ENCODE measurements at places on chromosomes 13 and 19.

DNA sequence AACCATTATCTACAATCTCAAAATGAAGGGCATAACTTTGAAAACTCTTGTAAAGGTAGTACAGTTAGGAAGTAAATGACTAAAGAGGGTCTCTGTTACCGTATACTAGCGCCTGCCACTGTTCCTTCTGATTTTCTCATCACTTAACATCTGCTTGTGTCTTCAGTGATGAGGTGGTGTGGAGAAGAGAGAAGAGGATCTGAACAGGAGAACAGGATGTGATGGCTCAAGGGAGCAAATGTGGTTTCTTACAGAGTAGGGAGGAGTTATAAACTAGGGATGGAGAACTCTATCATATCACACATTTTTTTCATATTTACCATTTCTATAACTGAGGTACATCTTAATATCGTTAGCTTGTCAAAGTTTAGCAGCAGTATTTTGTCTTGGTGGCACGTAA, 1.1 kb downstream of the KCTD4 start:
- DNase-seq = no peak

DNA sequence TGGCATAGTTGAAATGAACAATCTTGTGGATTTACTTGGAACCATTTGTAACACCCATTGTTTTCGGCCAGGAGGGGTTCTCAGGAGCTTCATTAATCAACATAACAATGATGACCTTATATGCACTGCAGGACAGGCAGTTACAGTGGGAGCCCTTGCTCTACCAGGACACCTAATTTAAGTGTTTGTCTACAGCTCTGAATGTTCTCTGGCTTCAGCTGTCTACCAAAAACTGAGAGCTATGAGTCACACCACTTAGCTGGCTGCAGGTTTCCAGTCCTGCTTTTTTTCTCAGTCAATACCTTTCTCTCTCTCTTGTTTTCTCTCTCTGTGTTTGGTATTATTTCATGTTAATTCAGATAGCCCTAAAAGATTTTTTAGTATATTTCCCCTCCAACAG, 105.4 kb upstream of the MBNL2 start:
- no peak for DNase-seq

DNA sequence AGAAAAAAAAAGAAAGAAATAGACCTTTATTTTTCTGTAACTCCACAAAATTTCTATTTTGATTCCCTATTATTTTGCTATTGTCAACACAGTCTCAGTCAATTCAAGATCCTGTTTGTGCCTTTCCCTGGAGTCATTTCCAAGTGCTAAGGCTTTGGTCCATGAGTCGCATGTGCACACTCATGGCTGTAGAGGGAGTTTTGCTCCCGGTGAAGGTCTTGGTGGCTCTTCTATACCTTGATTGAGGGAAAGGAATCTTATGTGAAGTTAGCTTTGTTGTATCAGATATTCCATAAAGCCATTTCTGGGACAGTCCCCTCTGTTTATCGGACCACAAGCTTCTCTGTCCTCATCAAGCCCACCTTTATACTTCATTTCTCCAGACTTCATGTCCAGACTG, 58.7 kb upstream of the ALOX5AP start:
- no peak for DNase-seq

- DNase-seq = peak; percentile 66
These were observed 38.9 kb downstream of the STOML3 start for GRCh38 chr13:38951525-38952313.

- peak; percentile 88 for DNase-seq
These were observed 10.4 kb downstream of the ATP4B start for GRCh38 chr13:113647351-113648215.

- no peak for DNase-seq
These were observed 117.5 kb downstream of the CCNA1 start for GRCh38 chr13:36549755-36550154.

DNA sequence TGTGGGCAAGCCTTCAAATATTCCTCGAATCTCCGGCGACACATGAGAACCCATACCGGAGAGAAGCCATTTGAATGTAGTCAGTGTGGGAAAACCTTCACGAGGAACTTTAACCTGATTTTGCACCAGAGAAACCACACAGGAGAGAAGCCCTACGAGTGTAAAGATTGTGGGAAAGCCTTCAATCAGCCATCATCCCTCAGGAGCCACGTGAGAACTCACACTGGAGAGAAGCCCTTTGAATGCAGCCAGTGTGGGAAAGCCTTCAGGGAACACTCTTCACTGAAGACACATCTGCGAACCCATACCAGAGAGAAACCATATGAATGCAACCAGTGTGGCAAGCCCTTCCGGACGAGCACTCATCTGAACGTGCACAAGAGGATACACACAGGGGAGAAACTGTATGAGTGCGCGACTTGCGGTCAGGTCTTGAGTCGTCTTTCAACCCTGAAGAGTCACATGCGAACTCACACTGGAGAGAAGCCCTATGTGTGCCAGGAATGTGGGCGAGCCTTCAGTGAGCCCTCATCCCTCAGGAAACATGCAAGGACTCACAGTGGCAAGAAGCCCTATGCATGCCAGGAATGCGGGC, 28.8 kb downstream of the ZNF333 start:
- no peak for DNase-seq

DNA sequence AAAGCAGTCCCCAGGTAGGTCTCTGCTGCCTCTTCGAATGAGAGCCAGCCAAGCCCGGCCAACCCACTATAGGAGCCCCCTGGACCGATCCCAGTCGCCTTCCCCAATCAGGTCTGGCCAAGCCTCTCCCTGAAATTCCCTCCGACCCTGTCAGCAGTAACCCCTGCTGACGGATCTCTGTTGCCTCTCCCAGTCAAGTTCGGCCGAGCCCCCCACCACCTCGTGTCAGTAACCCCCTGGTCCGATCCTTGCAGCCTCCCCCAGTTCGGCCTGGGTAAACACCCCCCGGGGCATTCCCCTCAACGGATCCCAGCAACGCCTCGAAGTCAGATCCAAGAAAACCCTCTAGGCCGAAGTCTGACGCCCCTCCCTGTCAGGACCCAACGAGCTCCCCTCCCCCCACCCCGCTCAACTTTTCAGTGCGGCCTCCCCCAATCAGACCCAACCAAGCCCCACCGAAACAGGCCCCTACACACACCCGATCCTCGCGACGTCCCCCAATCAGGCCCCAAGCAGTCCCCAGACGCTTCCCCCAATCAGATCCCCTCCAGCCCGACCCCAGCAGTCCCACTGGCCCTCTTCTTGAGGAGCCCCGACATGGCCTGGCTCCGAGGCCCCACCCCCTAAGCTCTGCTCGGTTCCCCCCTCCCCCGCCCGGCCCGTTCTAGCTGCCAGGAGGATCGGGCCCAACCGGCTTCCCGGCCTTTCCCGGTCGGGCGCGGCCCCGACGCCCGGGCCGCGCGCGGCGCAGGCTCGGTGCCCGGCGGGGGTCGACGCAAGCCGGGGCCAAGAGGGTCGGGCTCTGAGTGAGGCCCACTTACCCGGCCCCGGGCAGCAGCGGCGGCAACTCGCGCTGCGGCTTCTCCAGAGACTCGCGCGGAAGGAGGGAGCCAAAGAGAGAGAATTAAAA, 1.8 kb downstream of the TNPO2 start:
- peak; percentile 83 for DNase-seq

GRCh38 chr13:97976610-97977521, 23.4 kb downstream of the IPO5 start:
- DNase-seq = no peak

DNA sequence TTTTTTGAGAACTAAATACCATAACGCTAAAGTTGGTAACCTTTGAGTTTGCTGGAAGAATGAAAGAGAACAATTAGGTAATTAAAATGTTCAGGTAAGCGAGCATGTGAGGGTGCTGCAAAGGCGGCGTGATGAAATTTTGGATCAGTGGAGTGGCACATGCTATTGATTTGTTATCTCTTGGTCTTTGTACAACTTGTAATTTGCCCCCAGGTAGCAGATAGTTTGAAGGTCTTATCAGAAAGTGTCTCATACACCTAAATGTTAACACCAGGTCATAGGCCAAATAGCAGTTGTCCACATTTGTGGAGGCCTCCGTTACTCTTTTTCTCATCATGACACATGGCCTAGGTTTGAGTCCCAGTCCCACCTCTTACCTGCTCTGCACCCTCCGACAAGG, 14.9 kb downstream of the ARHGAP35 start:
- no peak for DNase-seq

- peak; percentile 68 for DNase-seq
These were observed at the start of gene SH2D3A for GRCh38 chr19:6767357-6768235. TSS of gene SH2D3A (minus strand) at chr19:6767435. CDS start at chr19:6763748, 3,687 bp downstream.

DNA sequence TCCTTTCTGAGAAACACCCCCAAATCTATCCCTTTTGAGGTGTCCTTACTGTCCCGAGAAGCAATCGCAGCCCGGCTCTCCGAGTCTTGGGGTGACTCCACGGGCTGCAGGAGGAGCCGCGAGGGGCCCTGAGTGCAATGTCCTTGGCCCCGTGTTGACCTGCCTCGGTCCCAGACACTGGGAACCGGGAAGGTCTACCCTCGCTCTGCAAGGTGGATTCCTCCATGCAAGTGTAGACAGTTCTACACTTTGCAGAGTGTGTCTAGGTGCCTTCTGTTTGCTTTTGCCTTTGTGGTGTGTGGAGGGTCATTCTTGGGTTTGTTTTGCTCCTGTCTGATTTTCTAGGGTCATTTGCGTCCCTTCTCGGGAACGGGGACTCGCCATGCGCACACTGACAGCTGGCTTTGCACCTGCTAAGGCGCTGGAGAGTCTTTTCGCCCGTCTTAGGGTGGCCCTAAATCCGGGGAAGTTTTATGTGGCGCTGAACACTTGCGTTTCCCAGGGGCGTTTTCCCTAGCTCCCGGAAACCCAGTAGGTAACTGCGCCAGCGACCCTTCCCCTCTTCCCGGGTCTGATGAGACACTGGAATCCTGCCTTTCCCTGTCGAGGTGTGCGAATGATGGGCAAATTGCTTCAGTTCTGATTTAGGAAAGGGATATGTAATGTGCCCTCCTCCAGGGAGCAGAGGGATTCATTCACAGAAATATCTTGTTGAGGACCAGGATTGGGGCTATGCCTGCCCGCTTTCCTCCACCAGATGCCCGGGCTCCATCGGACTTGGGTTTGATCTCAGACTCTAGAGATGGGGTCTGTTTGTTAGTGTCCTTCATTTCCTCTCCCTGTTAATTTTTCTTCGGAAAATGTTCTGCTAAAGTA, 755 bp downstream of the SERTM1 start:
- DNase-seq = no peak

GRCh38 chr13:45851171-45851921, at the start of gene SIAH3:
TSS of gene SIAH3 (minus strand) at chr13:45851753. CDS start at chr13:45851629, 124 bp downstream.
- no peak for DNase-seq

- no peak for DNase-seq
These were observed 1544.6 kb downstream of the OLFM4 start for GRCh38 chr13:54573186-54573585.

DNA sequence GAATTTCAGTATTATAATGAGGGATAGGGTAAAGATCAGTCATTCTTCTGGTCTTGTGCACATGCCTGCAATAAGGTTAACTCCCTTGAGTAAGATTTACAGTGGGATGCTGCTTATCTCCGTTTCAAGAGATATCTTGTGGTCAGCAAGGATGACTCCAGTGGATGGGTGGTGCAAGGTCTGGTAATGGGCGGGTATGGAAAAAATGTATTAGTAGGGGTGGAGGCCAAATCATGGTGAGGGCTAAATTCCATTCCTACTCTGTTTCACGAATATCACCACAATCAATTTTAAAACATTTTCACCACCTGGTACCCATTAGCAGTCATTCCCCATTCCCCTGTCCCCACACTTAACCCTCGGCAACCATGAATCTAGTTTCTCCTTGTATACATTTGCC, 40.6 kb downstream of the CCDC122 start:
- DNase-seq = no peak
